Posterior cingulate gyrus (tissue), 11 donors: ENCODE measurements at places on chromosomes 13 and 19.

DNA sequence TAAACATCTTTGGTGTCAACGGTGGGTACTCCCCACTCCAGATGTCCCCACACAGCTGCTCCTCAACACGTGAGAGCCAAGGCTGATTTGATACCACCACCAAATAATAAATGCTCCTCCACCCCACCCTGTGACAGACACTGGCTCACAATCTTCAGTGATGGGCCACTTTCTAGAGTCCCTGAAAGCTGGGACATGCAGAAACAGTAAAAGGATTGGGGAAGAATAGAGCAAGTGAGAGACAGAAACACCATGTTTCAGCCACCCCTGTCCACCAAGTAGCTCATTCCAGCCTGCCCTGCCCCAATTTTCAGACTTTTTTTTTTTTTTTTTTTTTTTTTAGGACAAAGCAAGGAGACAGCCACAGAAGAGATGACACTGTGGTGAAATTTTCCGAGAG is 1.6 kb downstream of the SLC46A3 start:
- no peak for DNase-seq

DNA sequence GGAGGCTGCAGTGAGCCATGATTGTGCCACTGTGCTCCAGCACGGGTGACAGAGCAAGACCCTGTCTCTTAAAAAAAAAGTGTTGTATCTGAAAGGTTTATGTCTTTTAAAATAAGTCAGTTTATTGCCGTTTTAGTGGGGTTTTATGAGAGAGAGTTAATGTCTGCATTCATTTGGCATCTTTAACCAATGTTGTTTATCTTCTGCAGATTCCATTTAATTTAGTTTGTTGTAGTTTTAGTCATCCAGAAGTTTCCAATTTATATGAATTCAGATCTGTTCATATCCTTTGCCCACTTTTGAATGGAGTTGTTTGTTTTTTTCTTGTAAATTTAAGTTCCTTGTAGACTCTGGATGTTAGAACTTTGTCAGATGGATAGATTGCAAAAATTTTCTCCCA is 36.7 kb upstream of the LPAR6 start:
- no peak for DNase-seq

DNA sequence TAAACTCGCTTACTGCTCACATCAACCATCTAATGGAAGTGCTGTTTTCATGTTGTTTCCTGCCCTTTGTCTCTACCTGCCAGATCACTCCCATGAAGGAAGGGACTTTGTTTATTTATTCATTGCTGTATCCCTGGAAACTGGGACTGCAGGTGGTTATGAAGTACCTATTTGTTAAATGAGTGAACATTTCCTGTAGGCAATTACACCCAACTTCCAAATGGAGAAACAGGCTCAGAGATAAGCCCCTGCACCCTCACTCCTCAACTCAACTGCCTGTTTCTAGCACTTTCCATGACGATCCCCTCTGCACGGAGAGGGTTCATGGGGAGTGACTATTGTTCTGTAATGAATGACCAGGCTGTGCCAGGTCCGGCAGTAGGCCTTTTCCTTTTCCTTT is 1.9 kb upstream of the SELENOW start:
- DNase-seq, result peak; percentile 23

- DNase-seq, result no peak
These were observed 2.2 kb upstream of the EPS15L1 start for GRCh38 chr19:16473875-16474392.

DNA sequence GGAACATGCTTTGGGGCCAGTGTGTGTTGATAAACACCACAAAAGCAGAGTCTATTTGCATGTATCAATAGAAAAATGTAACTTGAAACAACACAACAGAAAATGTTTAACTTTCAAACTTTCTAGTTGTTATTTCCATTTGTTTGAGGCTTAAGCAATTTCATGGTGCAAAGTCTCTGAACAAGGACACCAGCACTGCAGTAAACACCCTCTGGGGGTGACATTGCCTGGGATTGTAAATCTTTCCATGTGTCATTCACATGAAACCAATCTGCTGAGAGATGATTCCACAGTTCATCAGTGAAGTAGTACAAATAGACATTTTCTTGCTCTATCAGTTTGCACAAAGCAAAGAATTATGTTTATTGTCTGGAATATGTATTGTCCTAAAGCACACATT is 124.5 kb downstream of the ITGBL1 start:
- DNase-seq, result no peak

DNA sequence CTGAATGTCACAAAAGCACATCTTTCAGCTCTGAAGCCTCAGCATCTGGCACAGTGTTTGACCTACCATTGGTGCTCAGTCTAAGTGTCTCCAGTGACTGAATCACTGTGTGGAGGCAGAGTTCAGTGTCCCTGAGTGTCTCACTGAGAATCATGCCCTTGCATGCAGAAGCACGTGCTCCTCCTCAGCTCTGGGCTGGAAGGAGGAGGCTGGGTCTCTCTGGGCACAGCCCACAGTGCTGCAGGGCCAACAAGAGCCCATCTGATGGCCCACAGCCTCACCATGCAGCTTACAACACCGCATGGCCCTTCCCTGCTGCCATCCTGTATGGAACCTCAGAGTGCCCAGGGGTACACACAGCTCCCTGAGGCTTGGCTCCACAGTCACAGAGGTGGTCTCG is 86.1 kb downstream of the TEX26 start:
- no peak for DNase-seq

GRCh38 chr19:10979951-10980381 is 19.1 kb downstream of the SMARCA4 start:
- DNase-seq, result peak; percentile 86

DNA sequence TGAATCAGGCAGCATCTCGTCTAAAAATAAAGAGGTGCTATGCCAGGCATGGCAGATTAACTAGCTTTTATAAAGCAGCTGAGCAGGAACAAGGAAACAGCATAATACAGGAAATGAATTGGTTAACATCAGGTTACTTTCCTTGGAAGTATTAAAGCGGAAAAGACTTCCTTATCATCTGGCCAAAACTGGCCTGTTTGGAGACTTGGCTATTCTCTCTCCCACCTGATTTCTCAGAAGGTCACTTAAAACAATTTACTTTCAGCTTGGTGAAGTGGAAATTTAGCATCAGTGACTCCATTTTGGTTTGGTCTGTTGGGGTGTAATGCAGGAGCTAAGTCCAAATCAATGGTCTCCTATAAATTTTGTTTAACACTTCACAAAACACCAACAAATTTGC is 191.6 kb downstream of the NUFIP1 start:
- DNase-seq, result no peak

GRCh38 chr13:89270736-89271135 is 1599.6 kb downstream of the SLITRK5 start:
- no peak for DNase-seq
